ENCODE measurements at places on chromosomes 6 and 20. TPM values are rescaled to one million over a fixed set of nuclear protein-coding genes. Genes with fewer than 3 reads are reported as not detected.

DNA sequence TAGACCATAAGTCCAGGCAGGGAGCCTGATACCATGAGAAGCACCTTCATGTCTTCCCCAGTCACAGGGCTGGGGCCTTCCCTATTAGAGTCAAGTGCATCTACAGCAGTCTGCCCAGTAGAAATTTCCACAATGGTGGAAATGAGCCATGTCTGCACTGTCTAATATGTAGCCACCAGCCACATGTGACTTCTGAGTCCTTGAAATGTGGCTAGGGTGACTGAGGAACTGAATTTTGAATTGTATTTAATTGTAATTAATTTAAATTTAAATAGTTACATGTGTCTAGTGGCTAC is 300.2 kb downstream of the CLIC5 start:
- no peak for DNase-seq
- H3K4me1 ChIP-seq: peaks cover 40% of the 10 kb centered on the region
- no peaks in the 10 kb centered on the region for H3K27me3 ChIP-seq
- no peak overlapping the region for H3K4me3 ChIP-seq
- no peak overlapping the region for H3K27ac ChIP-seq
- H3K36me3 ChIP-seq: no peaks in the 10 kb centered on the region

- no peaks in the 10 kb centered on the region for H3K4me1 ChIP-seq
- peaks cover 12% of the 10 kb centered on the region for H3K27me3 ChIP-seq
- DNase-seq: no peak
These were observed 327.6 kb upstream of the CNR1 start for GRCh38 chr6:88493717-88494116.

FAM184A gene
- total RNA-seq: 0.50 TPM

RSPO4 gene
- total RNA-seq: not detected

DNA sequence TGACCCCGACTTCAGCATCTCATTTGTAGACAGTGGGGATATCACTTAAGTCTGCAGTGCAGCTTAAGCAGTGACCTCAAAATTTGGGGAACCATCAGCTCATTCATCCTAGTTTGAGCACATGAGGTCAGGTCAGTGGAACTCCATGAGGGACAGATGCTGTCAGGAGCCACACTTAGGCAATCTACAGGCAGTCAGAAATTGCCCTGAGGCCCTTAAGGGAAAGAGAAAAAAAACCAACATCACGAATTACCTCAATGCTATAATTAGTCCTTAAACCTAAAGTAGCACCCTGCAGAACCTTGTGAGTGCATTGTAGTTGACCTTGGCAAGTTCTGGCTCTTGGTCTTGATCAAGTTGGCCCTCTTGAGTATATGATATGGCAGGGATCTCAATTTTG is 21.1 kb downstream of the TMEM74B start:
- no peak overlapping the region for H3K4me3 ChIP-seq
- H3K36me3 ChIP-seq: peaks cover 46% of the 10 kb centered on the region
- H3K27me3 ChIP-seq: no peaks in the 10 kb centered on the region
- H3K4me1 ChIP-seq: no peaks in the 10 kb centered on the region
- no peak overlapping the region for H3K27ac ChIP-seq
- peak; percentile 17 for DNase-seq

ELOVL4 gene
- total RNA-seq: 4.8 TPM

DNA sequence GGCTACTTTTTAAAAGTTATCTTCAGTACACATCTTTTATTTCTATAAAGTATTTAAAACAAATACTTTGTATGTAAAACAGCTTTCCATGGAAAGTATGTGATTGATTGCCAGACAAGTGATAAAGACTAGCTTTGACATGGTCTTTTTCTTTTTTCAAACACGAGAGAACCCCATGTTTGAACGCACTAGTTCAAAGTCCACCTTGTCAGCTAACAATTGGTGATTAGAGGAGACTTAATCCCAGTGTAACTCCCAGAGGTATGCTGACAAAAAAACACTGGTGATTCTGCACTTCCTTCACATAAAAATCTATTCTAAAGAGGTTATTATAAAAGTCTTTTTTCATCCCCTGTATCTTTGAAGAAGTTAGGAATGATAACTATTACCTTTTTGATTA is 438.1 kb downstream of the GJA1 start:
- peaks cover 2% of the 10 kb centered on the region for H3K27me3 ChIP-seq
- H3K27ac ChIP-seq: no peak overlapping the region
- H3K4me3 ChIP-seq: no peak overlapping the region
- no peak for DNase-seq
- peaks cover 7% of the 10 kb centered on the region for H3K4me1 ChIP-seq

DNA sequence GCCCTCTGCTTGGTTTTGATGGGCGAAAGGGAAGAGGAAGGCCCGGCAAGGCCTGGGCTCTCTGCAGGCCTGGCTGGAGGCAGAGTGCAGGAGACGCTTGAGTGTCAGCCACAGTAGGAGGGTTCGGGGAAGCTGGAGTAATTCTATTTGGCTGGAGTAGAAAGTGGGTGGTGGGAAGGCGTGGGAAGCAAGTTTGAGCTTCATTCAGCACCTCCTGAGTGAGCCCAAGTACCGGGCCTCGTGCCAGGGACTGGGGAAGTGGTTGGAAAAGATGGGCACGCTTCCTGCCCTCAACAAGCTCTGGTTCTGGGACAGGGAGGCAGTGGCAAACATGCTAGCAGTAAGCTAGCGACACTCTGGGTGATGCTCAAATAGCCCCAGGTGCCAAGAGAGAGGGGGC is 72.5 kb downstream of the DLGAP4 start:
- H3K36me3 ChIP-seq: no peaks in the 10 kb centered on the region
- no peak overlapping the region for H3K4me3 ChIP-seq
- H3K4me1 ChIP-seq: no peaks in the 10 kb centered on the region

DNA sequence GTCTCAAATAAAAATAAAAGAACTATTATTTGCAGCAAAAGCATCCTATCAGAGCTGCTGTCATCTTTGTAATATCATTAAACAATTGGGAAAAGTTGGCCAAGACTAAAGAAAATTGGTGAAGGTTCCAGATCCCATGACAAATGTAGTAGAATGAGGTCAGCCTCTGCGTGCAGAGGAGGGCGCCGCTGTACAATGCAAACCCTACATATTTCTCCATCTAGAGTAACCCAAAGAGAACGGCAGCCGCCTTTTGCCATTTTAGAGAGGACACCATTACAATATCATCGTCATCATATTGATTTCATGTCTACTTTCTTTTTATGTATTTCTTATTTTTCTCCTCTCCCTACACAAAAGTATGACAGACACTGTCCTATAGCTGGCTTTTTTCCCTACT is 59.5 kb downstream of the ZMYND8 start:
- H3K27me3 ChIP-seq: no peaks in the 10 kb centered on the region
- DNase-seq: no peak
- H3K4me3 ChIP-seq: no peak overlapping the region
- H3K36me3 ChIP-seq: peaks cover 56% of the 10 kb centered on the region

TBX18 gene
- total RNA-seq: 5.4 TPM

FOXA2 gene
- not detected for total RNA-seq

DNA sequence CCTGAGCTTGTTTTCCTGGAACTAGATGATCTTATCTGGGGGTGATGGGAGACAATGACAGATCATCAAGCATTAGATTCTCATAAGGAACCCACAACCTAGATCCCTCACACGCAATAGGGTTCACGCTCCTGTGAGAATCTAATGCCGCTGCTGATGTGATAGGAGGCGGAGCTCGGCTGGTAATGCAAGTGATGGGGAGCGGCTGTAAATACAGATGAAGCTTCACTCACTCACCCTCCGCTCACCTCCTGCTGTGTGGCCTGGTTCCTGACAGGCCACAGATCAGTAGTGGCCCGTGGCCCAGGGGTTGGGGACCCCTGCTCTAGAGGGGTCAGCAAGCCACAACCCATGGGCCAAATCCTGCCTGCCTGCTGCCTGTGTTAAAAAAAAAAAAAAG is 435.9 kb downstream of the CD83 start:
- H3K27ac ChIP-seq: no peak overlapping the region
- no peaks in the 10 kb centered on the region for H3K36me3 ChIP-seq
- peaks cover 8% of the 10 kb centered on the region for H3K27me3 ChIP-seq
- no peak for DNase-seq
- H3K4me3 ChIP-seq: no peak overlapping the region

GRCh38 chr20:35673884-35674283 is 9.2 kb upstream of the CPNE1 start:
- peak; percentile 44 for DNase-seq
- H3K27me3 ChIP-seq: no peaks in the 10 kb centered on the region
- H3K4me3 ChIP-seq: no peak overlapping the region
- H3K4me1 ChIP-seq: no peaks in the 10 kb centered on the region

GRCh38 chr6:160927416-160927815 is 64.2 kb upstream of the MAP3K4 start:
- no peaks in the 10 kb centered on the region for H3K36me3 ChIP-seq
- H3K27me3 ChIP-seq: peaks cover 26% of the 10 kb centered on the region
- H3K27ac ChIP-seq: no peak overlapping the region
- no peak overlapping the region for H3K4me3 ChIP-seq
- DNase-seq: no peak

TFAP2C gene
- 92.9 TPM for total RNA-seq

WFDC5 gene
- not detected for total RNA-seq

DNA sequence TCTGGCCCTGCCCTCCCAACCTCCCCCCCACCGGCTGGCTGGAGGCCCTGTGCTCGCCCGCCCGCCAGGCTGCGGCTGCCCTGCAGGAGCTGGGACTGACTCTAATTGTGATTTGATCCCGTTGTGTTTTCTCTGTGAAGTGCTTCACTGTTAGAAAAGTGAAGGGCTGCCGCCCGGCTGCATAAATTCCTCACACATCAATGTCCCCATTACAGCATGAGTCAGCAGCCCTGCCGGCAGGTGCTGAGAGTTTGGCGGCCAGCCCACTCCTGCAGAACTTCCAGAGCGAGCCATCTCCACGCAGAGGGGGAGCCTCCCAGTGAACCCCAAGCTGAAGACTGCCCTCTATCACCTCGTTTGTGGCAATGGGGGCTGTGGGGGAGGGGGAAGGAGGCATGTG is 137.9 kb downstream of the DLL1 start:
- no peaks in the 10 kb centered on the region for H3K4me1 ChIP-seq
- no peaks in the 10 kb centered on the region for H3K36me3 ChIP-seq
- no peak overlapping the region for H3K27ac ChIP-seq
- H3K27me3 ChIP-seq: no peaks in the 10 kb centered on the region
- DNase-seq: no peak
- no peak overlapping the region for H3K4me3 ChIP-seq

BMP7 gene
- not detected for total RNA-seq

DNA sequence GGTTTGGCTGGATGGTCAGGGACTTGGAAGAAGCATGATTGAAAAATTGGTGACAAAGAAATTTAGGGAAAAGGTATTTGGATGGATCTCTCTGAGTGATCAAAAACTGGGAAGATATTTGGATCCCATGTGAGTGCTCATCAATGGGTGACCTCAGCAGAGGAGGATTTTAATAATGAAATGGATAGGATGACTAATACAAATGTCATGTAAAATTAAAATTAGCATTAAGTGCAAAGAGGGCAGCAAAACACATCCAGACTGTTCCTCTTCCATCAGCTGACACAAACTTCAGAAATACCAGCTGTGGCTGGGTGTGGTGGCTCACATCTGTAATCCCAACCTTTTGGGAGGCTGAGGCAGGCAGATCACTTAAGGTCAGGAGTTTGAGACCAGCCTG is 151.7 kb downstream of the THBS2 start:
- no peak overlapping the region for H3K4me3 ChIP-seq
- H3K36me3 ChIP-seq: peaks cover 5% of the 10 kb centered on the region
- H3K4me1 ChIP-seq: peaks cover 49% of the 10 kb centered on the region
- DNase-seq: no peak
- H3K27ac ChIP-seq: peak overlapping the region; percentile 1

PLA2G7 gene
- not detected for total RNA-seq

DNA sequence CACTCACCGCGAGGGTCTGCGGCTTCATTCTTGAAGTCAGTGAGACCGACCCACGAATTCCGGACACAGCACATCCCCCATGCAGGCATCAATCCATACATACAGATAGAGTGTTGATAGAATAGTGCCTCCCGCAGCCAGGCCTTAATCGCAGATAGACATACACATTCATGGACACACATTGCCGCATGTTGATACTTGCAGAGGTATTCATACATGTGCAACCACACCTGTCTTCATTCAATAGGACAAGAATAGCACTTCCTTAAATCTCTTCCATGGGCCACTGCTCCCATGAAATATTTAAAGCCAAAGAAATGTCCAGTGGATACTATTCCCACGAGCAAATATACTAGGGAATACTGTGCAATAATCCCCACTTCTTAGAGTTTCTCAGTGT is 170.5 kb downstream of the FRK start:
- H3K36me3 ChIP-seq: no peaks in the 10 kb centered on the region
- H3K4me3 ChIP-seq: no peak overlapping the region
- peaks cover 5% of the 10 kb centered on the region for H3K4me1 ChIP-seq
- H3K27ac ChIP-seq: no peak overlapping the region
- H3K27me3 ChIP-seq: peaks cover 4% of the 10 kb centered on the region

DNA sequence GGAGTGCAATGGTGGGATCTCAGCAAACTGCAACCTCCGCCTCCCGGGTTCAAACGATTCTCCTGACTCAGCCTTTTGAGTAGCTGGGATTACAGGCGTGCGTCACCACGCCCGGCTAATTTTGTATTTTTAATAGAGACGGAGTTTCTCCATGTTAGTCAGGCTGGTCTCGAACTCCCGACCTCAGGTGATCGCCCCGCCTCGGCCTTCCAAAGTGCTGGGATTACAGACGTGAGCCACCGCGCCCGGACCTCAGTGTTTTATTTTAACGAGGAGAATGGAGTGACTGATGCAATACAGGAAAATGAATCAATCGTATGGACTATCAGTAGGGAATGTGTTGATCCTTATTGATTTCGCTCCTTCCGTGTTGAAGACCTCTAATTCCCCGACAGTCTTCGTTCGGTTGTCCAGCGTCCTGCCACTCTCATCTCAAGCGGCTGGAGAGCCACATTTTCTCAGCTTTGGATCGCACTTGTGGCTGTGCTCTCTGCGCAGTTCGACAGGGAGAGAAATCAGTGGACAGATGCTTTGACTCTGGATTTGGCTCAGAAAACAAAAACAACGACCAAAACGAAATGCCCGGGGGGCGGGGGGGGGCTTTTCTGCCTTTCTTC is 166.2 kb downstream of the TRIM27 start:
- no peak overlapping the region for H3K27ac ChIP-seq
- DNase-seq: no peak
- H3K27me3 ChIP-seq: peaks cover 18% of the 10 kb centered on the region
- H3K4me1 ChIP-seq: peaks cover 5% of the 10 kb centered on the region
- no peaks in the 10 kb centered on the region for H3K36me3 ChIP-seq

DNA sequence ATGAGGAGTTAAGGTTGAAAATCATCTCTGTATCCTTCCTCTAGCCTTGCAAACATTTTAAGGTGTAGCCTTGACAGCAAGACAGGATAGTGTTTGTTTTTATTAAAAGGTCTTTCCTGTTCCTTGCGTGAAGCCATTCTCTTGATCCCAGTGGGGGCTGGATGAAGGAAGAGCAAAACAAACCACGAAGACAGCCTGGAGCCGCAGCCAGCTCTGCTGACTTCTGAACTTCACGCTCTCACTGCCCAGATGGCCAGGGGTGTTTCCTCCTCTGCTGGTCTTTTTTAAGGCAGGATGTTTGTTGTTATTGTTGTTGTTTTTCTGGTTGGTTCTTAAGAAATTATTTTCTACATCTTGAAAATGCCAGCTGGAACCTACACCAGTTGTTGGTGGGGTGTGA is 156.4 kb downstream of the MTHFD1L start:
- no peaks in the 10 kb centered on the region for H3K27me3 ChIP-seq

PCSK2 gene
- not detected for total RNA-seq

Measured in osteocyte (in vitro differentiated cells).